A549 (cell line): ENCODE measurements at places on chromosomes 11 and 22.

GRCh38 chr11:84345597-84345996 is 1059.4 kb upstream of the CCDC90B start:
- no peak for DNase-seq

DNA sequence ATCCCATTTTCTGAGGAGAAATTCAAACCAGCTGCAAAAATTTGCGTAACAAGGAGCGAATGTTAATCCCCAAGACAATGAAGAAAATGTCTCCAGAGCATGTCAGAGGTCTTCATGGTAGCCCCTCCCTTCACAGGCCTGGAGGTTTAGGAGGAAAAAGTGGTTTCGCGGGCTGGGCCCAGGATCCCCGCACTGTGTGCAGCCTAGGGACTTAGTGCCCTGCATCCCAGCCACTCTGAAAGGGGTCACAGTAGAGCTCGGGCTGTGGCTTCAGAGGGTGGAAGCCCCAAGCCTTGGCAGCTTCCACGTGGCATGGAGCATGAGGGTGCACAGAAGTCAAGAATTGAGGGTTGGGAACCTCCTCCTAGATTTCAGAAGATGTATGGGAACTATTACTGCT is 87.4 kb downstream of the BRD1 start:
- DNase-seq, result no peak

- no peak for DNase-seq
Measured at GRCh38 chr11:13189561-13190426, 87.8 kb upstream of the BMAL1 start.

- no peak for DNase-seq
Measured at GRCh38 chr11:17163736-17164135, 44.0 kb downstream of the PIK3C2A start.

DNA sequence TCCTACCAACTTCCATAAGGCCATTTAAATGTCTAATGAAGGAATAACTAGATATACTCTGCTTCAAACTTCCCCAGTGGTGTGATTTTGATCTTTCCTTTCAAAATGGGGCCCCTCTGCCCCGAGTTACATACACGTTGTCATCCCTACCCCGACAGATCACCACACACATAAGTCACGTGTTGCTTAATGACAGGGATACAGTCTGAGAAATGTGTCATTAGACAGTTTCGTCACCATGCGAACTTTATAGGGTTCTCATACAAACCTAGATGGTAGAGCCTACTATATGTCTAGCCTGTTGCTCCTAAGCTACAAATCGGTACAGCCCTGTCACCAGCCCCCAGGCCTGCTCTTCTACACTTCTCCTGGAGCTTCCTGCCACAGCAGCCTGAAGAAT is 49.8 kb upstream of the SCUBE2 start:
- DNase-seq, result no peak

- no peak for DNase-seq
Measured at GRCh38 chr11:82004537-82005213, 729.0 kb downstream of the FAM181B start.

DNA sequence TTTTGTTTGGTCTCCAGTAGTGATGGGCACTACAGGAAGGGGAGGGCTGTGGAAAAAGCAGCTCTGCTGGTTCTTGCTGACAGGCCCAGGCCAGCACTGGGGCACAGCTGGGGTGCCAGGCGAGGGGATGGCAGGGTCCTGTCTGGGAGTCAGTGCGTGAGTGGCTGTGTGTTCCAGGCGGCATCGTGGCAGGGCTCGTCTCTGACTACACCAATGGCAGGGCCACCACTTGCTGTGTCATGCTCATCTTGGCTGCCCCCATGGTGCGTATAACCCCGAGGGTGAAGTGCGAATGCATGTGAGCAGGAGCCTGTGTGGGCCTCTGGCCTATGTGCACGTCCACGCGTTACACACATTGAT is 20.9 kb downstream of the SLC37A2 start:
- DNase-seq, result no peak

- no peak for DNase-seq
Measured at GRCh38 chr11:122418032-122418431, 237.5 kb upstream of the UBASH3B start.

DNA sequence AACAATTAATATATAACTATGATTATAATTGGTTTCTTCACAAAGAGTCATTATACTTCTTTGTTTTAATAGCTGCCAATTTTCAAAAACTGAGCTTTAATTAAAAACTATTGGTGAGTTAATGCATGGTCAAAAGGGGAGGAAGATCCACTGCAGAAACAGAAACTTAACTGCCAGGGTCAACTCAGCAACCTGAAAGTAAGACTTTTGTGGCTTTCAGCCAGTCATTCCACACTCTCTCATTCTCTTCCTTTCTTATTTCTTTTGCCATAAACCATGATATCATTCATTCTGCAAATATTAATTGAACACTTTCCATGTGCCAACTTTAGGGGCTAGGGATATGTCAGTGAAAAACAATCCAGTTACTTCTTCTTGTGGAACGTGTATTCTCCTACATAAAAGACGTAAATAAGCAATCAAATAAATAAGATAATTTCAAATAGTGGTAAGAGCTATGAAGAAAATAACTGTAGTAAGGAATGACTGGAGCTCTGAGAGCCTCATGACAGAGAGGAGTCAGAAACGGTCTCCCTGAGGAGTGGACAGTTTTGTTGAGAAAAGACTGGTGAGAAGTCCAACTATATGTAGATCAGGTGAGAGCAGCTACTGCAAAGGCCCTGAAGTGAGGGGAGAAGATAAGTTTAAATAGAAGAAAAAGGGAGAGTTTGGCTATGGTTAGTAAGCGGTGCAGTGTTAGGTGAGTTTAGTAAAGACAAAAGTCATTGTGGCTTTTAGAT is 130.5 kb downstream of the GRIA4 start:
- no peak for DNase-seq
